ENCODE measurements at places on chromosomes 5 and 9.

GRCh38 chr5:55850839-55851674 is at the start of gene IL31RA:
Gene IL31RA (plus strand): TSS chr5:55851357. CDS start chr5:55851571, 214 bp downstream.
- DNase-seq, result no peak

- DNase-seq, result no peak
Observed at GRCh38 chr5:104815212-104815611, 1252.6 kb upstream of the NUDT12 start.

DNA sequence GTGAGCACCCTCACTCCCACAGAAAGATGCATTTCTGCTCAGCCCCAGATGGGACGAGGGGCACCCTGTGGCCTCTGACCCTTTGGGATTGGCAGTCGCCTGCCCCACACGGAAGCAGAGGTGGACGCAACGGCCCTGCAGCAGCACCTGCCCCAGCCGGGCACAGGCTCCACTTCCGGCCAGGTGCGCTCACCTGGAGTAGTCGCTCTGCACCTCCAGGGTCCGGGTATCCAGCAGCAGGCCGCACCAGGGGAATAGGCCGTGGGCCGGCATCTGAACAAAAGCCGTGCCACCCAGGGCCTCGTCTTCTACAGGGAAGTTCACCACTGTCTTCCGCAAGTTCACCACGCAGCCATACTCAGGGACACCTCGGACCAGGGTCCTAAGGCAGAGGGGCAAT is 30.7 kb downstream of the TERT start:
- no peak for DNase-seq

DNA sequence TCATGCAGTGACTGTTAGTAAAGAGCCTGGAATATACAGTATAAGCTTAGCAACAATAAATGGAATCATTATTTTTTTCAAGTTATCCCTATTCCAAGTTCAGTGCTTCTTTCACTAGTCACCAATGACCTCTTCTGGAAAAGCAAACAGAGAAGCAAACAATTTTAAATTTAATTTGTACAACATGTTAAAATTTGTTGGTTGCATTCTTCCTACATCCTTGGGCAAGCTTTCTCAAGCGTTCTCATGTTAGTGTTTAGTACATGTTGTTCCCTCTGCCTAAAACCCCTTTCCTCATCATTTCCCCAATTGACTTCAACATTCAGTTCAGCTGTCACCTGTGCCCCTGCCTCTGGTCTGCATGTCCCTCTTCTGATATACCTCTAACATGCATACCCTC is 123.4 kb downstream of the SEC61B start:
- no peak for DNase-seq

DNA sequence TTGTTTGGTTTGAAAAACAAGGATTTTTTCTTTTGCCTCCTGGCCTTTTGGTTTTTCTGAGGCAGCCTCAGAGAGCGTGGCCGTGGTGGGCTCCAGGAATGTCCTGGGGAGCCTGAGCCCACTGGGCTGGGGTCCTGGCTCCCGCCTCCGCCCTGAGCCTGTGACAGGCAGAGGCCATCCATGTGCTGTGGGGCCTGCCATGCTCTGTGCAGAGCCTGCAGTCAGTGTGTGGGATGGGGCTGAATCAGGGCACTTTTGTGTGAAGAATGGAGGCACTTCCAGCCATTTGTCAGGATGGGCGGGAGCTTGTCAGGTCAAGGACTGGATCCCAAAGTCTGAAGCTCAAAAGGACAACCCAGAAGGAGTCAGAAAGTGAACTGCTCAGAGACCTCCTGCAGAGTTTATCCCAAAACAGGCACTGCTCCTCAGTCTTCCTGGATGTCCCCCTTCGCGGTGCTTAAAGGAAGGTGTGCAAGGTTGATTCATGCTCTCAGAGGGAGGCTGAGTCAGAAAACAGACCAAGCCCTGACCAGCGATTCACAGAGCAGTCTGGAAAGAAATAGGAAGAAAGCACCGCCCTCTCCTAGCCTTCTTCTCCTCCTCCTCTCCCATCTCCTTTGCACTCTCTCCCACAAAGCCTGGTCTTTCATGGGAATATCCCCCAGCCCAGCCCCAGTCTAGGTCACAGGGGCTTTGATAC is 53.2 kb downstream of the MVB12B start:
- DNase-seq, result no peak

All from KG1 (cell line).